Stimulated activated effector memory CD8-positive, alpha-beta T cell treated with anti-CD3 and anti-CD28 coated beads, Interleukin-12 subunit alpha, Interleukin-12 subunit beta, amount 100 ng/mL, for 72 hours (primary cell): ENCODE measurements at places on chromosomes 2 and 18.

DNA sequence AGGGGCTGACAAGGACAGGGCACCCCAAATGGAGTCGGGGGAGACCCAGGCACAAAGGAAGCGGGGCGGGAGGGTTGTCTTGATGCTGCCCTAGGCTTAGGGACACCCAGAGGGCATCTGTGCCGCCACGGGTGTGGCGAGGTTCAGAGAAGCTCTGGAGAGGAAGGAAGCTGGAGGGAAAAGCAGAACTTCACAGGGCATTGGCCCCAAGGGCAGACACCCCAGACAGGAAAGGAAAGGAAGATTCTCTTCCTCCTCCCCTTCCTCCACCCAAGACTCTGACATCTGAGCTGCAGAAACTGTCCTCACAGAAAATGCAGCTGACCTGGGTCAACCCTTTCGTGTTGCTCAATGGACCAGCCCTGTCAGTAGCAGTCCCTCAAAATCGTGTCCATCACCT lies 25.6 kb downstream of the DNMT3A start:
- no peak for DNase-seq

DNA sequence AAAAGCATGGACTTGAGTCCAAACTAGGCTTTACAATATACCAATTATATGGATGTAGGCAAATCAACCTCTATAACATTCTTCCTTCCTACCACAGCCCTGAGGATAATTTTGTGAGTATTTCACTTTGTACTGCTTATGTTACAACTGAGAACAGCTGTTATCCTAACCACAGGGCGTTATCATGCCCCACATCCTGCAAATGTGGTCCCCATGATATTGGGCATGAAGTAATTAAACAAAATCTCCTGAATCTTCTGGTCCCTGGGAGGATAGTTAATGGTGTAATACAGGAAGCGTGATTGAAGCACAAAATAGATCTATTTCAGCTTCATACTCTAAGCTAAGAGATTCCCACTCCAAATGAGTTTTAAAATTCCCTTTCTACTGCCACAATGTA lies 223.6 kb downstream of the CDH20 start:
- no peak for DNase-seq

GRCh38 chr2:220336771-220337170 lies 709.3 kb downstream of the SLC4A3 start:
- DNase-seq, result no peak

- no peak for DNase-seq
Measured at GRCh38 chr2:95332036-95332435, 34.9 kb downstream of the KCNIP3 start.

- no peak for DNase-seq
Measured at GRCh38 chr2:189521699-189522434, 58.7 kb downstream of the SLC40A1 start.

DNA sequence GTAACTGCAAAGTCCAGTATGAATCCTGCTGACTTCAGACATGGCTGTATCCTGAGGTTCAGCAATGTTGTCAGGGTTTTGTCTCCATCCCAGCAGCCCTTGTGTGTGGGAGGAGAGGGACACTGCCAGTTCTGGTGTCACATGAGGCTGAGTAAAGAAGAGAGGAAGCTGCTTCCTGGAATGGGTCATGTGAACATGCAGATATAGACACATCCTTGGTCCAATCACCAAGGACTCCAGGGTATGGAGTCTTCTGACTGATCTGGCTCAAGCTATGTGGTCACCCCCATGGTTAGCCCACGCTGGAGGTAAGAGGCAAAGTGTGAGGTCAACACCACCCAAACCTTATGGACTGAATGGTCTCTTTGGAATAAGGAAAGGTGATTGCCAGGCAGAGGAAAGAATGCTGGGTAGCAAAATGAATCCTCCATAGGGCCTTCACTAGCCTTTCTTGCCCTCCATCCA lies 134.4 kb upstream of the SLC1A4 start:
- no peak for DNase-seq

DNA sequence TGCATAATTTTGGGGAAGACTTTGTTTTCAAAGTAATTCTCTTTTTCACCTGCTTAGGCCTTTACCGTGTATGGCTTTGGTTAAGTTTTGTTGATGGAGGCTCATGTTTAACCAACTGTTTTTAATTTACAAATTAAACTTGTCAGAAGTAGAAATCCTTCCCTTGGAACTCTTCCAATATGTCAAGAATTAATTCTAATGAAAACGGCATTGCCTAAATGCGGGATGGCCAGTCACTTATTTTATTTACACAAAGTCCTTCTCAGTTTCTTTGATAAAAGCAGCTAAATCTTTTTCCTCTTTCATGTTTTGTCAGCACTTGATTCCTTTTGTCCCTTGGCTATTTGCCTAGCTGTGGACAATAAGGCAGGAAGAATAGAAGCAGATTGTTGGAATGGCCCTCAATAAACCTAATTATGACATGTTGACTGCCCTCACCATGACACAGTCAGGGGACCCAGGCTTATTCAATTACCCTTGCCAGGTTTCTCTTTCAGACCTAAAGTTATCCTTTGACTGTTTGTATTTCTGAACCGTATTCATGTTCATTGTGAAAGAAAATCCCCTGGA lies 26.3 kb downstream of the PAX3 start:
- no peak for DNase-seq

DNA sequence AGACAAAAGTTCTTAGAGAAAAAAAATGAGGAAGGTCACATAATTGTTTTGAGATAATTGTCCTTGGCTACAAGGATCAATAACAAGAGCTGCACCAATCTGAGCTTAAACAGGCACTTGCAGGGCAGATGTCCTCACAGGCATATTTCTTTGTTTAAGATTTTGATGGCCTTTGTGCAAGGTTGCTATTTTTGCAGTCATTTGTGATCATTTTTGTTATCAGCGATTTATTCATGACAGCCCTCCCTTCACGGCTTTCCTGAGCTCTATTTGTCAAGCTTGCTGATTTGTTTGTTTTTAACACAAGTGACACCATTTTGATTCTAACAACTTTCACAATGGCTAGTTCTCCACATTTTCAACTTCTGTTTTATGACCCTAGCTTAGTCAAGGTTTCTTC lies 418.6 kb upstream of the REG3G start:
- DNase-seq, result no peak
